ENCODE measurements at places on chromosomes 7 and 10.
A peak's percentile ranks its signal among the peaks of the same experiment; 100 is the strongest.

DNA sequence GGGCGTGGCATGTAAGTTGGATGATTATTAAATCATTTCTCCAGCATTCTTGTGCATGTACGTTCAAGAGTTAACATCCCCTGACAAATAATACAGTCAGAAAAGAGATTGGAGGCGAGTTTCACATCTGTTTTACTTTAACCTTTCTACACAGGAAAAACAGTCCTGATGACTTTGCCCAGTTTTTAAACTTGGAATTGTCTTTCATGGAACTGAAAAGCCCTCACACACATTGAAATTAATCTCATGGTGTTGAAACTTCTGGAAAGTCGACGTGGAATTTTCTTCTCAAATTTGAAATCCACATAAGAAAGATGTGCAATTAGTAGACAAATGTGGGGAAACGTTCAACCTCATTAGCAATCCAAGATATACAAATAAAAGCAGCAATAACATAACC lies 31.2 kb upstream of the ZNF438 start:
- peak; percentile 39 for DNase-seq

GRCh38 chr10:34193931-34194626 lies 621.0 kb downstream of the PARD3 start:
- peak; percentile 62 for DNase-seq

- no peak for DNase-seq
These were observed 10.8 kb downstream of the HNRNPA2B1 start for GRCh38 chr7:26189697-26190096.

DNA sequence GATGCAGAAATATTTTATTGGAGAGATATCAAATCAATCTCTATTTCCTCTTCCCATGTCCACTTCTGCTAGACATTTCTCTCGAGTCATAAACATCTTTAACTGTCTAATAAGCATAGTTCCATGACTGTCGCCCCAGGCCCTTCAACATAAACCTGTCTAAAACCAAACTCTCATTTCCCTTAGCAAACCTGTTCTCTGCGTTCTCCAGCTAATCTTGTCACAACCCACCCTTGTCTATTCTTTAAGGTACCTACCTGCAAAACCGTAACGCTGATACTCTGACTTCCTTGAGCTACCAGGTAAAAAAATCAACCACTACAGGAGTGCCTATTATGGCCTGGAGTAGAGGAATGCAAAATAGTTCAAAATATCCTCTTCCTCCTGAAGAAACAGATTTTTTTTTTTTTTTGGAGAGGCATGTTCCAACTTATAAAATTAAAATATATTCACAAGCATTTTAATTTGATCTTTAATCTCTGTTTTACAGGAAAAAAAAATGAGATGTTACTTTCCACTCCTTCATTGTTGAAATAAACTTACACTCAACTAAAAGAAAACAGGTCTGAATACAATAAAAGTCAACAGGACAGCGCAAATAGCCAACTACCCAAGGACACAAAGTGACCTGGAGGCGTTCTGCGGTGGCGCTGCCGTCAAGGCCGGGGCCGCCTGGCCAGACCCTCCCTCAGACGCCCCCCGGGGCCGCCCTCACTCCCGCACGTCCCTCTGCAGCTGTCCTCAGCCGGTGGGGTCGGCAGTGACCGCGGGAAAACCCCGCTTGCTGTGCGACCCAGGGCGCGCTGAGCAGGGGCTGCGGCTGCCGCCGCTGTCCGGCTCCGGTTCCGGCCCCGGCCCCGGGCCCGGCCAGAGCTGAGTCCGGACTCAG lies 765 bp downstream of the SLC25A40 start:
- no peak for DNase-seq

DNA sequence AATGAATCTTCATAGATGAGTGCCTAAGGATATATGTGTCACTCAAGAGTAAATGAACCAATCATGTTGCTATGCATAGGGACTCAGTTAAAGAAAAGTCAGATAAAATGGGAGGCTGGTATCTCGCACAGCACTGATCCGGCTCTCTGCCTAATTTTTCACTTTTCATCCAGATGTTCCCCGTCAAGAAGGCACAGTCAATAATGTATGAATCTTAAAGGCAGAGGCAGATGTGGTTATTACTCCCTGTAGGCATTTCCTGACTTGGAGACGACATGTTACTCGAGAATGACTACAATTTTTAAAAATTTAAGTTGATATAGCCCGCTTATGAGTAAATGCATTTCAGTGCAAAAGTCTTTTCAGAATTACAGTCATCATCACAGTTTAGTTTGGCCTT lies 113.6 kb downstream of the TBXAS1 start:
- DNase-seq: no peak

- no peak for DNase-seq
These were observed 33.9 kb downstream of the STRIP2 start for GRCh38 chr7:129468087-129468486.

- DNase-seq: peak; percentile 11
These were observed 123.6 kb downstream of the RNF32 start for GRCh38 chr7:156764016-156764669.

DNA sequence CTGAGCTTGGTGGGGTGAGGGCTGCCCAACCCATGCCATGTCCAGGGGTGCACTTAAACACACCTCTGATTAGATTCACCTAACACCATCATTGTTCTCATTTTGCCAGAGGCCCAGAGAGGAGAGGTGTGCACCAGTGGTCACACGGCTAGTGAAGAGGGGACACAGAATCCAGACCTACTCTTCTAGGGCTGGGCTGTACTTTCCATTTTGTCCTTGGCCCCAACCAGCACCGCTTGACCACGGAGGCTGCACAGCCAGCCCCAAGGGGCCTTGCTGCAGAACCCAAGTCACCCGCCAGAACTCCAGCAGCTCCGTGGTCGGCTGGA lies 246 bp upstream of the WDFY4 start:
- DNase-seq: no peak

DNA sequence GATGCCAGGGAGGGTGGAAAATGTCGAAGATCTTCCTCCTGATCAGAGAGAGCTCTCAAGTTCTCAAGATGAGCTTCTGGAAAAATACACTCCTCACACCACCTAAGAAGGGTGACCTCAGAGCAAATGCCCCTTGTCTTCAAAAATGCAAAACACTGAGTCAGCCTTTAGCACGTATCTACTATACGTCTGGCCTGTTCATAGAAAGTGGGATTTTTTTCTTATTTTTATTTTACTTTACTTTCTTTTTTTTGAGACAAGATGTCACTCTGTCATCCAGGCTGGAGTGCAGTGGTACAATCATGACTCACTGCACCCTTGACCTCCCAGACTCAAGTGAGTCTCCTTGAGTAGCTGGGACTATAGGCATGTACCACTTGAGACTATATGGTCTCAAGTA lies 57.1 kb downstream of the AFAP1L2 start:
- no peak for DNase-seq

DNA sequence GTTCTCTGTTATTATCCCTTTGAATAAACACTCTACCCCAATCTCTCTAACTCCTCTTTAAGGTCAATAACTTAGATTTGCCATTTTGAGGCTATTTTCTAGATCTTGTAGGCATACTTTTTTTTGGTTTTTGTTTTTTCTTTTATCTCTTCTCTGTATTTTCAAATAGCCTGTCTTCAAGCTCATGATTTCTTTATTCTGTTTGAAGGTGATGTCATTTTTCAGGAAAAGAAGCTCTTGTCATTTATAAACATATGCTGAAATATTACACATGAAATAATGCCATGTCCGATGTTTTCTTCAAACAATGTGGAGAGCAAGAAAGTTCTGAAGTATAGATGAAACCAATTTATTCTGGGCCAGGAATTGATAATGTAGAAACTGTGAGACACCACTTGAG lies 57.5 kb upstream of the CABCOCO1 start:
- DNase-seq: no peak

DNA sequence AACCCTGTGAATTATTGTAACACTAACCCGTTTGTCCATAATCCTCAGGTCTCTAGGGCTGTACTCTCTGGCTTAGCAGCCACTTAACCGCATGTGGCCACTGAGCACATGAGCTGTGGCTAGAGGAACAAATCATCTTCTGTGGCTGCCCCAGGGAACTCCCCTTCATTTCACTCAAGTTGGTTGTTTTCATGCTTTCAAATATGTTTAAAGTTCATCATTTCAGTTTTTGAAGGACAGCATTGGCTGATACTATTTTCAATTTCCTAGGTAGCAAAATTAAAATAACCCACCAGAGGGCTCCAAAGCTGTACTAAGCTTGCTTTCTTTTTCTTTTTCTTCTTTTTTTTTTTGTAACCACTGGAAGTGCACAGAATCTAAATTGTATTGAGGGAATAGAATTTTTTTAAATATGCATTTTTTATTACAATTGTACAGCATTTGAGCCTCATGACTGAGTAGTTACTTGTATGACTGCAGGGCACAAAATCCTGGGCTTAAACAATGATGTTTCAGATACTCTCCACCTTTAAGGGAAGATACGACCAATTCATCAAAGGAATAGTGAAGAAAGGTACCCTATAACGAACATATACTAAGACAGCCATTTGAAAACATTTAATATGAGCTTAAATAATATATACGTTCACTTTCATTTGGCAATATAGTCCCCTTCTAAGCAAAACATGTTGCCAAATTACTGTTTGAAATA lies 38.6 kb downstream of the MRC1 start:
- no peak for DNase-seq

DNA sequence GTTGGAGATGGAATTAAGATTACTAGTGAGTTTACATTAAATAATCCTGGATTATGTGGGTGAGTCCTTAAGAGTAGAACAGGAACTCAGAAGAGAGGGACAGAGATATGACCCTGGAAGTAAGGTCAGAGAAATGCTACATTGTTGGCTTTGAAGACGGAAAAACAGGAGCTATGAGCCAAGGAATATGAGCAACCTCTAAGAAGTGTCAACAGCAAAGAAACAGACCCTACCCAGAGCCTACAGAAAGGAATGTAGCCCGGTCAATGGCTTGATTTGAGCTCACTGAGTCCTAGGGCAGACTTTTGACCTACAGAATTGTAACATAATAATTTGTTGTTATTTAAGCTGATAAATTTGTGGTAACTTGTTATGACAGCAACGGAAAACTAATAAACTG lies 304.9 kb downstream of the IPMK start:
- no peak for DNase-seq

DNA sequence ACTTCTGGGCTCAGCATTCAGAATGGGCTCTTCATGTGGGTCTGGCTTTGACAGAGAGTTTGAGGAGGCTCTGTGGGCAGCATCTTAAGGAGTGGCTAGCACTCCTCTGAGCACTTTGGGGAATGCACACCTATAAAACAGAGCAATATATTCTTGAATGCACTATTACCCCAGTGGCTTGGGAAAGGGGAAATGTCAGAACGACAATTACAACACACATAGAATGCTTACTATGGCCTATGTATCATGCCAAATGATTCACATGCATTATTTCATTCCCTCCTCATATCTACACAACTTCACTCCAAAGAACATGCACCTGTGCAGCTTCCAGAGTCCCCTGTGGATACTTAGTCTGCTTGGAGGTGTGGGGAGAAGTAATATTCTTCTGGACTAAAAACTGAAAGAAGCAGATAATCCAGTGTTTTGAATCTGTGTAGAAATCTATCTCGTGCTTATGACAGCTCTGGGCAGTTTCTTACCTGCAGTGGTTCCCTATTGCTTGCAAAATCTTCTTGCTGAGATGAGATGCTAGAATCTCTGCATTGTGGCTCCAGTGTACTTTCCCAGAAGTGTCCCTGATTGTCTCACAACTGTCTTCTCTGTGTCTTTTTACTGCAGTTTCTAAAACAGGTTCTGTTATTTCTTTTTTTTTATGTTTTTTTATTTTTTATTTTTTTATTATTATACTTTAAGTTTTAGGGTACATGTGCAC lies 5.5 kb upstream of the MGAM start:
- no peak for DNase-seq

DNA sequence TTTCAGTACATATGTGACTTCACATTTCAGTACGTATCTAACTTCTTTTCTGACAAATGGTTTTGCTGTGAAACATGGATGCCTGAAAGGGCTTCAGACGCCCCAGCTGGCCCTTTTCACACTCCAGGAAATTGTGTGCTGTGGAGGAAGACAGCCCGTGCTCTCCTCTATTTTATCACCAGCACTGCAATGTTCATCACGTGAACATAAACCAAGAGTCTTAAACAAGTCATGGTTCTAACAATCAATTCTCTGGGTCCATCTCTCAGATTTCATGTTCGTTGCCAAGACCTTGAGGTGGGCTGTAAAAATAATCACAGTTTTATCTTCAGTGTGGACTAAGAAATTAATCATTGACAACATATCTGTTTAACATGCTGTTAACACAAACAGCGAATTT lies 141.2 kb downstream of the WDR37 start:
- DNase-seq: peak; percentile 29

DNA sequence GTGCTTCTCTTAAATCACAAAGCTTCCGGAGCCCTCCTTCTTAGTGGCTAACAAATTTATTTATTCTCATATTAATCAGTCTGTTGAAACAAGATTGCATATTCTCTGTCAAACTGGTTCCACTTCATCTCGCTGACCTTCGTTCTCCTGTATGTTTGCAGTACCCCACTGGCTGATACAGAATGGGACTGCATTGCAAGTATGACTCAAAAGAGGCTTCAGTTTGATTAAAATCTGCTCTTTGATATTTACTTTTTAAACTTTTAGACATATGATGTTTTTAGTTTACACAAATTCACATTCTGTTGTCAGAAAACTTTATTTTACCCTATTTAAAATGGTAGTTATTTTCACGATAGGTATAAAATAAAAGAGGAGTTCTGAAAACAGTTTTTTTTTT lies 14.3 kb upstream of the ARHGAP12 start:
- no peak for DNase-seq

GRCh38 chr10:43688348-43688892 lies 39.7 kb upstream of the ZNF32 start:
- no peak for DNase-seq

DNA sequence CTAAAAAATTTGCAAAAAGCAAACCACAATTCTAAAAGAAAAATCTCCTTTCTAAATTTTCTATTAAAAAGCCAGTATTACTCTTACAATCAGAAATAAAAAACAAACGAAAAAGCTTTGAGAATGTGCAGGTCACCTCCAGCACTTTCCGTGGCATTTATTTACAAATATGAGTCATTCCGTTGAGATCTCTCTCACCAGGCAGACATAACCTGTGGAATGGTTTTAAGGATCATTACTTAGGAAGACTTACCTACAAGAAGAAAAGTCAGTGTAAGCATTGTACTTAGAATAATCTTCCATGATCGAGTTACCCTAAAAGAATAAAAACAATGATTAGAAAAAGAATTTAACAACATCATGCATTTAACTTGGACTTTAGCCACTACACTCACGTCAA lies 3.3 kb downstream of the SUN3 start:
- no peak for DNase-seq

DNA sequence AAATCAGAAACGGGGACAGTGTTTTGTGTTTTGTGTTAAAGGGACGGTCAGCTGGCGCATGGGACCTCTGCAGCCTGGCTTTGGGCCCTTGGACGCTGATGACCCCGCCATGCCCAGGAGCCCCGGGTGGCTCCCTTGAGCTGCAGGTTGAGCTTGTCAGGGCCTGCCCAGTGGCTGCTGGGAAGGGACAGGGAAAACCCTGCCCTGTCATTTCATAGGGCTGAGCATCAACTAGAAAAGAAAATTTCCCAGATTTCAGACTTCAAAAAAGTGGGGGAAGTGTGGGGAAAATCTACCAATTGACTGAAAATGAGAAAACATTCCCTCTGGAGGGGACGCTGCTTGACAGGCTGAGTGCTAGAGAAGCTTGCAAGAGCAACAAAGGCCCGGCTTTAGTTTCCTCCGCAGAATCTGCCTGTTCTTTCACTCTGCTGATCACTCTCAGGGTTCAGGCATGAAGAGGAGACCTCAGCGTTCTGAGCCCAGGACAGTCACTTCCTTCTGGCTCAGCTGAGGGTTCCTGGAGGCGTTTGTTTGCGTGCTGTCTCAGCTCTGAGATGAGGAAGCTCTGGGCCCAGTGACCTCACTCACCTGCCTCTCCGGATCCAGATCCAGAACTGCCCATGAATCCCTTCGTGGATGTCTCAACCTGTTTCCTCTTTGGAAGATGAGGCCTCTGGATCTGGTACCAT lies 18.6 kb upstream of the DNAJB6 start:
- no peak for DNase-seq

Data from urinary bladder (tissue), 4 donors.